ENCODE measurements at places on chromosomes 1 and 21. TPM values are rescaled to one million over a fixed set of nuclear protein-coding genes. Genes with fewer than 3 reads are reported as not detected.
A peak's percentile ranks its signal among the peaks of the same experiment; 100 is the strongest.

DNA sequence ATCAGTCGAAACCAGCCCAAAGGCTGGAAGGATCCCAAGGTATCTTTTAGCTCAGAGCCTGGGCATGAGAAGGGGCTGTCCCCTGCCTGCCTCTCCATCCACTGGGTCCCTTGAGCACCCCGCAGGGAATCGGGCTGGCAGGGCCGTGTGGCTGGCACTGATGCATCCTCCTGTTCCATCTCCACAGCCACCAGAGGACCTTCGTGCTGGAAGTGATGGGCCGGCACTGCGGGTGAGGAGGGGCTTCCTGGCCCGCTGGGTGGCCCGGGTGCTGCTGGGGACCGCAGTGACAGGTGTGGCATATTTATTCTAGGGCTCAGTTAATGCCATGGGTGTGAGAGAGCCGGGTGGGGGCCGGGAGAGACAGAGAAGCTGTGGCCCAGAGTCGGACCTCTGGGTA lies 13.6 kb downstream of the PFKL start:
- DNase-seq: no peak

RAB3B gene
- 0.29 TPM for polyA plus RNA-seq

- no peak for DNase-seq
Measured at GRCh38 chr21:35585155-35585554, 475.2 kb downstream of the SETD4 start.

RGSL1 gene
- polyA plus RNA-seq: not detected

DNA sequence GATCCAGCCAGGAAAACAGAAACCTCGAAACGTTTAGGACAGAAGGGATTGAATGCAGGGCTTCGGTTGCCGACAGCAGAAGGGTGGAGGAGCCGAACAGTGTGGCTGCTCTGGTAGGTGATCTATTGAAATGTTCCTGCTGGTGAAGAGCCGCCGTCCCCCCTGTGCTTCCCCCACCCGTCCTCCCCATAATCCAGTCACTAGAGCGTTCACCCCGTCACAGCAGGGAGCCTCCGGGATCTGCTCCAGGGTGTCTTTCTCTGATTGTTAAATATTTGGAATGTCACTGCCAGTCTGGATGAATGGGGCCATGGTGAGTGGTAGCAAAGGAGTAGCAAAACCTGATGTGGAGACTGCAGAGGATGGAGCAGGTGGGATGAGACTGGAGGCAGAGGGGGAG lies 255.1 kb upstream of the CSF3R start:
- no peak for DNase-seq

NADK gene
- polyA plus RNA-seq: 40.0 TPM

SLC9A1 gene
- polyA plus RNA-seq: 19.9 TPM

DNA sequence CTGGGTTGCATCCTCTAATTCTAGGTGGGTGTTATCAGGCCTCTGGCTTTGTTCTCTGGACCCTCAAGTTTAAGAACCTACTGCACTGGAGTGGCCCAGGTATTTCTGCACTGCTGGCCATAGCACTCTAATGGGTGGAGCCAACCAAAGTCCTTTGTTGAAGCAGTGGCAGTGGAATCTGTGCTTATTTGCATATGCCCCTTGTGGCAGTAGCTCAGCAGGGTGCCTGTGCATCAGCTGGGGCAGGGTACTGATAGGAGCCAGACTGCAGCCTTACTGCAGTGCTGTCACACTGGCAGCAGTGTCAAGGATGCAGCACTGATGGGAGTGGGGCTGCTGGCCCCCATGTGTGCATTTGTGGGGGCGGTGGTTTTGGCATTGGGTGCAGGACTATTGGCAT lies 660.6 kb downstream of the LRRIQ3 start:
- DNase-seq: no peak

- no peak for DNase-seq
Measured at GRCh38 chr1:209429611-209430010, 153.9 kb upstream of the CAMK1G start.

KRTAP7-1 gene
- not detected for polyA plus RNA-seq

LCE3D gene
- not detected for polyA plus RNA-seq

DNA sequence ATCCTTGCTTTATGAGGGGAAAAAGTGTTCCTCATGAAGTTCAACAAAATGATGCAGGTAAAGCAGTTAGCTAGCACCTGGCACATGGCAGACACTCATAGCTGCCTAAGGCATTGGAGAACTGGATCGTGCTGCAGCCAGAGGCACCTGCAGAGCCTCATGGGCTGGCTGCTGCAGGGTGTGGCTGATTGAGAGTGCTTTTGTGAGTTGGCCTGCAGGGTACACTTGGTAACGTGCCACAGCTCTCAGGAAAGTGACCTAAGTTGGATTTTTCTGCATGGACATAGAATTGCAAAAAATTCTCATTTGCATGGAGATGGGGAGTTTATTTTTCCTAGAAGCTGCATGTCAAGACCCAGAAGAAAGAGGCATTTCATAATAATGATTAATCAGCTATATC lies 31.6 kb upstream of the IL20 start:
- no peak for DNase-seq

DNA sequence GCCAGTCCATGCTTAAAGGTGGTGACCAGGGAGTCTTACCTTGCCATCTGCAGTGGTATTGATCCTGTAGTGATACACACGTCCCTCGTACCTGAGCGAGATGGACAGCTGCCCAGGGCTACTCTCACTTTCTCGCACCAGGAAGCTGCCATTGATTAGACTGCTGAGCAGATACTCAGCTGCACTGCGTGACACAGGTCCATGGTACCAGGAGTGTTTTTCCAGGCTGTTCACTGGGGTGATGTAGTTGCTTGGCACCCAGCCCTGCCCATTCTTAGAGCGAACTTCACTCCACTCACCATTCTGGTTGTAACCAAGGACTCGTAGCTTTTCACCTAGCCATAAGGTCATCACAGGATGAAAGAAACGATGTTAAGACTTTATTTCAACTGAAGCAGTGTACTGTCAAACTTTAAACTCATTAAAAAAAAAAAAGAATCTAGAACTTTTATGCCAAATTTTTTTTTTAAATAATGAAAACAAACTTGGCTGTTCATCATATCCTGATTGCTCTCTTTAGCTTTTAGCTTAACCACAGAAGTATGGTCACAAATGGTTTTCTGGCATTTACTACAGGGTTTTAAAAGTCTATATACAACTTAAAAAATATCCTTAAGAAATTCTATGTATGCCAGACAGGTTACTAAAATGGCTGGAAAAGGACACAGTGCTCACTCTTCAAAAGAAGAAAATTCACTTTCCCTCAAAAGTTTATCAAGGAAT lies 44.6 kb downstream of the TOR3A start:
- no peak for DNase-seq

- no peak for DNase-seq
Measured at GRCh38 chr1:194103101-194103500, 916.7 kb upstream of the B3GALT2 start.

GRCh38 chr1:179326746-179327145 lies 33.1 kb downstream of the SOAT1 start:
- no peak for DNase-seq

DNA sequence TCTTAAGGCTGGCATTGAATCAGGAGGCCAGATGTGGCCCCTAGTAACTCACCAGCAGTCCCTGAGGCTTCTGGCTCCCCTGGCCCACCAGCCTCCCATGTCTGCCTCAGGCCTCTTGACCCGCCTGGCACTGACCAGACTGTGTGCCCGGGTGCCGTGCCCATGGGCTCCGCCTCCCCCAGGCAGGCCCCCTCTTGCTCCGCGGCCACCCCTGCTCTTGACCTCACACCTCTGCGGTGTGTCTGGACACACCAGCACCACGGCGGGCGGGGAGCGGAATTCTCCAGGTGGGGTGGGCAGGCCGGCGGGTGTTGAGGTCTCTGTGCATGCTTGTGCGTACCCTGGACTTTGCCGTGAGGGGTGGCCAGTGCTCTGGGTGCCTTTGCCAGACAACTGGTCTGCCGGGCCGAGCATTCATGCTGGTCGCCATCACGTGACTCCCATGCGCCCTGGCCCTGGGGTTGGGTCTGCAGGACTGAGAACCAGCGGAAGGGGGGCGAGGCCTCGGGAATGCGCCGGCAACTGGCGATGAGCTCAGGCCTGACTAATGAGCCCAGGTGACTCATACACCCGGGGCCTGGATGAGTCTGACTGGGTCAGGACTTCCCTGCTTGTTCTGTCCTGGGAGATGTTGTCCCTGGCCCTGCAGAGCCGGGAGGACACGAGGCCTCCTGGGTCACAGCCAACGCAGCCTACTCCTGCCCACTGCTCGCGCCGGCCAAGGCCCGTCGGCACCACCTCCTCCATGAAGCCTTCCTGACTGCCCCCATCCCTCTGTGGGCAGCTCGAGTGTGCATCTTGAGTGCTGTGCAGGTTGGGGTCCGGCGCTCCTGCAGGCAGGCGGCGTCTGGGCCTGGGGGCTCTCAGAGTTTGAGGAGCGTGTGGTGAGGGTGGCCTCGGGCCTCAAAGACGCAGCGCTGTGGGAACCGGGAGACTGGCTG lies 22.6 kb downstream of the COL18A1 start:
- peak; percentile 68 for DNase-seq

- no peak for DNase-seq
Measured at GRCh38 chr1:59063501-59063900, 233.4 kb upstream of the FGGY start.

GRCh38 chr1:145719230-145720079 lies at the start of gene CD160:
CD160 (plus strand) TSS chr1:145719499; CDS start chr1:145728328, 8,829 bp downstream.
- DNase-seq: no peak

DNA sequence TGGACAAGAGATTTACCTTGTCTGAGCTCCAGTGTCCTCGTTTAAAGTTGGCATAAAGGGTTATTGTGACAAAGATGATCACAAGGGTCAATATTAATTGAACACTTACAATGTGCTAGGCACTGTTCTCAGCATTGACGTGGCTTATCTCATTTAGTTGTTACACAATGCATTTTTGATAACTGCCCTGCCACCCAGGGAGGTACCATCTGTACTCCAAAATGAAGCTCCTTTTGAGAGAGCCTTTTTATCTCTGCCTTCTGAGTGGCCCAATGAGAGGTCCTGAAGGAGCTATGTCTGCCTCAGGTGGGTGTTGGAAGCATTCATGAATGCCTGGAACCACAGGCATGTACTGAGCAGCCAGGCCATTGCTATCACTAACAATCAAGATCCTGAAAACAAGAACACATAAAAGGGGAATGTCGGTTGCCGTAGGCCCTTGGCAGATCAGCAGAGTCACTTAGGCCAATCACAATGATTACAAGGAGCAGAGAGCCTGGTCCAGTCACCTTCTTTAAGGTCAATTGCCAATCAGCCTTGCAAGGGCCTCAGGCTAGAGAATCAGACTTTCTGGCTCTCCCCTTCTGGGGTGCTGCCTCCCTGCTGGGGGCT lies 78.5 kb downstream of the NMNAT2 start:
- no peak for DNase-seq

TMPRSS3 gene
- not detected for polyA plus RNA-seq

GRCh38 chr1:193749868-193750267 lies 563.5 kb upstream of the B3GALT2 start:
- no peak for DNase-seq

DNA sequence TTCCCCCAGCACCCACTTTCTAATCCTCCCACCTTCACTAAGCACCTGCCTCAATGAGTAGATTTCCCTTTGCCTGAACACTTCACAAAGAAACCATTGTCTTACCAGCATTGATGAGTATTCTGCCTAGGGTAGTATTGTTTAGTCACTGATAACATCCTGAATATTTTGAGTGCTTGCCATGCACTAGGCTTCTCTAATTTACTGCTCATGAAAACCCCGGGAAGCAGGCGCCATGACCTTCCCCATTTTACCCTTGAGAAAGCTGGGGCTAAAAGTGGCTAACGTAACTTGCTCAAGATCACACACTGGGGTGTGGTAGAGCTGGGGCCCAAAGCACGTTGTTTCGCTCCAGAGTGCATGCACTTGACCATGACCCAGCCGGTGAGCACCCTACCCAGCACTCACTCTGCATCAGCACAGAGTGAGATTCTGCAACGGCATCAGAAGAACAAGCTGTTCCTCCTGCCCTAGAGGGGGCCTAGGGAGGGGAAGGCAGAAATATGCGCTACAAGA lies 10.6 kb upstream of the F3 start:
- no peak for DNase-seq

FMO4 gene
- 3.4 TPM for polyA plus RNA-seq

- DNase-seq: peak; percentile 69
Measured at GRCh38 chr21:39033878-39034589, 149.2 kb downstream of the PSMG1 start.

DNA sequence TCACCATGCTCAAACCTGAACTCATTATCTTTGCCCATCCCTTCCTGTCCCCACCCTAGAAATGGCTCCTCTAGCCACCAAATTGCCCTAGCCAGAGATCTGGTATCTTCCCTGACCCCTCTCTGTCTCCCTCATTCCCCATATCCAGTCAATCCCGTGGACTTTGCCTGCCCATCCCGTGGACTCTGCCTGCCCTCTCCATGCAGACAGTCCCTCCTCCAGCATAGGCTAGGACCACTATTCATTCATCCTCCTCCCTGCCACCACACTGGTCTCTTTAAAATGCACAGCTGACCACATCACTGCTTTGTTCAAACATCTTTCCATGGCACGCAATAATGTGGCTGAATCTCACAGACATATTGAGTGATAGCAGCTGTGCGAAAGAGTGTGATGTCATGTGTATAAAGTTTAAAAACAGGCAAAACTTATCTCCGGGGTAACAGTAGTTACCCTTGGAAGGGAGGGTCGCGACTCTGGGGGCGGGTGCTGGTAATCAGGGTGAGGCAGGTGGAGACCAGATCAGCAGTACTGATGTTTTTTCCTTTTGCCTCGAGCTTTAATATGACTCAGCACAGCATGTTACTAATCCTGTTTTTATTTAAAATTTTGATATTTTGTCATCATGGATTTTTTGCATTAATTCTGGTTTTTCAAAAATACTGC lies 4.8 kb upstream of the SLC2A1 start:
- DNase-seq: no peak

- DNase-seq: peak; percentile 91
Measured at GRCh38 chr1:15153184-15153841, at the start of gene TMEM51. TMEM51 (plus strand) TSS chr1:15153747; CDS start chr1:15215088, 61,341 bp downstream.

ALX3 gene
- polyA plus RNA-seq: not detected

All from muscle of back (tissue), 13 donors.